ENCODE measurements at places on chromosomes 1 and 21.

GRCh38 chr1:227559499-227559898, 3.9 kb upstream of the ZNF678 start:
- no peak for DNase-seq

- no peak for DNase-seq
Observed at GRCh38 chr21:14523234-14523633, 22.9 kb downstream of the SAMSN1 start.

DNA sequence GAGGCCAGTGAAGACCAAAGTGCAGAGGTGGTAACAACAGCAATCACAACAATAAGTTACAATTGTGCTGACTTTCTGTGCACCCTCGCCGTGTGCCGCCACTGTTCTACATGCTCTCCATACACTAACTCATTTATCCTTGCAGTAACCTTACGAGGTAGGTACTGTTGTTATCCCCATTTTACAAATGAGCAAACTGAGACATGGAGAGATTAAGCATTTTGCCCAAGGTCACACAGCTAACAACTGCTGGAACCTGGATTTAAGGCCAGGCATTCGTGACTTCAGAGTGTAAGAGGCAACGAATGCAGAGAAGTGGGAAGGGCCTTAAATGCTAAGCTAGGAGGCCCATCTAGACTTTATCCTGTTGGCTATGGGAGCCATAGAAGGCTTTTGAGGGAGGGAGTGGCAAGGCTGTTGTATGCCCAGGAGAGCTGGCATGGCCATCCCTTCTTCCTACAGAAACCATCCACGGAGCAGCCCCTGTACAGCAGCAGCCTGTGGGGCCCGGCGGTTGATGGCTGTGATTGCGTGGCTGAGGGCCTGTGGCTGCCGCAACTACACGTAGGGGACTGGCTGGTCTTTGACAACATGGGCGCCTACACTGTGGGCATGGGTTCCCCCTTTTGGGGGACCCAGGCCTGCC, 36.6 kb downstream of the AZIN2 start:
- DNase-seq: no peak

DNA sequence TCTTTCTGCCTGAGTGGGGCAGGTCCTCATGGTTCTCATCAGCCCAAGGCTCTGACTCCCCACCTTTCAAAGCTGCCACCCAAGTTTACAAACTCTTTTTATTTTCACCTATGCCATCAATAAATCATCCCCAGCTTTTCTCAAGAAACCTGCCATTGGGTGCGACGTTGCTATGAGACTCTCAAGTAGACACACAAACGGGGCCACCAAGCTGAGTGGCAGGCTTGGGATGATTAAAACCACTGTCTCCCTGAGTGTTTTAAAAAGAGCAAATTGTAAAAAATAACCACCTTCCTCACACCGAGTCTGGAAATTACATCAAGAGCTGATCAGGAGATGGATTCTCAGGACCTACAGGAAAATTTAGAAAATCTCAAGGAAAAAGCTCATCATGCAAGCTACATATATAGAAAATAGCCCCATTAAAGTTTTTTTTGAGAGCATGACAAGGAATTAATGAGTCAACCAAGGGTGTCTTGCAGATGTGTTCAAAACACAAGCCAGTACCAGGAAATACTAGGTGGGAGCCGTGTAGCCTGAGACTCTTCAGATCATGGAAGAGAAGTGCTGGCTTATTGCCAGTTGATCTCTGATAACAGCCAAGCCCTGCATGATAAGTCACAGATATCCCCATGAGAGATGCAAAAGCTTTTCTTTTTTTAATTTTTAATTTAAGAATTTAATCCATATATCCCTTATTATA, 158.4 kb upstream of the BACE2 start:
- no peak for DNase-seq

- no peak for DNase-seq
Observed at GRCh38 chr1:43011020-43011419, 52.4 kb upstream of the SLC2A1 start.

GRCh38 chr1:222373216-222373615, 174.7 kb downstream of the HHIPL2 start:
- DNase-seq: no peak

- DNase-seq: no peak
Observed at GRCh38 chr1:93758842-93759515, 77.3 kb upstream of the BCAR3 start.

DNA sequence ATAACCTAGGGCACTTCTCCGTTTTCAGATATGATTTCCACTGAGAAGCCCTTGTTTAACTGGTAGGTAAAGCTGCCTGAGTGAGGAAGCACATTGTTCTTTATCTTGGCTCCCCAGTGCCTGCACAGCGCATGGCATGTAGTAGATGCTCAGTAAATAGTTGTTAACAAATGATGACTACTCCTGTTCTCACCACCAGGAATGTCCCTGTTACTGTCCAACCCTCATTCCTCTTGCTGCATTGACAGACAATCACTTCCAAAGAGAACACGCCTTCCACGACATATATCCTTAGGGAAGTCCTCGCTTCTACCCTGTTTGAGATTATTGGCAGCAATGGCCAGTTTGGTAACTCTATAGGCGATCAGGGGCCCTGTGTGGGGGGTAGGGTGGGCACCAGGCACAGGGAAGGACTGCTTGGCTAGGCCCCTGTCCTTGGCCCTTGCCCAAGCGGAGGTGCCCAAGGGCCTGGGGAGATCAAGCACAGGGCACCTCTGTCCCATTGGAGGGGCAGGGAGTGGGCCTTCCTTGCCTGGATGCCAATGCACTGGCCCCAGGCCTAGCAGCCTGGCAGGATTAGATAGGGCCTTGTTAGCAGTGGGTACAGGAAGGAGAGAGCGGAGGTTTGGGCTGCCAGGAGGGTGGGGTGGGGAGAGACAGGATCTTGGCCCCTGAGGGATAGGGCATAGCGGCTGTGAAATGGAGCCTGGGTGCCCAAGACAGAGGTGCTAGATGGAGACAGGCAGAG, 10.2 kb downstream of the NES start:
- DNase-seq: no peak

DNA sequence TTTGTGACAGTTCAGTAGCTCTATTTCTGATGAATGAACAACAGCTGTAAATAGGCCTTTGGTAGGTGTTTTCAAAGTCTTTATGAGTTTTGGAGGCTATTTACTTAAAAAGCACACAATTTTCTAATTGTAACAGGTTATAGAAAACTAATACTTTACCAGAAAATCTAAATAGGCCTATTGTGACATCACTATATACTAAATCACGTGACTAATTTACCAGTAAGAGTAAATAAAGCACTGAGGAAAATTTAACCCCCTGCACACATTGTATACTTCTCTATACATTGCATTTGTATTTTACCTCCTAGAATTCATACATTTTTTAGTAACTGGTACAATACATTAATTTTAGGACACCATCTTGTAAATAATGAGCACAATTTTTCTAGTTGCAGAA, 15.0 kb downstream of the KRTAP26-1 start:
- DNase-seq: no peak

- DNase-seq: no peak
Observed at GRCh38 chr1:147605591-147605990, 64.3 kb downstream of the BCL9 start.

DNA sequence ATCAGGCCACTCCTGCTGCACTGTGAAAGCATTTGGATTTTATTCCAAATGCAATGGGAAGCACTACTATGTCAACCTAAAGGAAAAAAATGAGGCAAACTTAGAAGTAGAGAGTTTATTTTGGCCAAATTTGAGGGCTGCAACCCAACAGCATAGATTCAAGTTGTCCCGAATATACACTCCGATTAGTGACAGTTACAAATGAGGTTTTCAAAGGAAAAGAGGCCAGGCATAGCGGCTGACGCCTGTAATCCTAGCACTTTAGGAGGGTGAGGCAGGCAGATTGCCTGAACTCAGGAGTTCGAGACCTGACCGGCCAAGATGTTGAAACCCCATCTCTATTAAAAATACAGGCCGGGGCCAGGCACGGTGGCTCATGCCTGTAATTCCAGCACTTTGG, 78.9 kb upstream of the PUM1 start:
- DNase-seq: no peak

GRCh38 chr1:43172527-43172972, 420 bp downstream of the CFAP57 start:
- peak; percentile 77 for DNase-seq

GRCh38 chr21:34557261-34557660, 45.3 kb upstream of the KCNE1 start:
- no peak for DNase-seq

DNA sequence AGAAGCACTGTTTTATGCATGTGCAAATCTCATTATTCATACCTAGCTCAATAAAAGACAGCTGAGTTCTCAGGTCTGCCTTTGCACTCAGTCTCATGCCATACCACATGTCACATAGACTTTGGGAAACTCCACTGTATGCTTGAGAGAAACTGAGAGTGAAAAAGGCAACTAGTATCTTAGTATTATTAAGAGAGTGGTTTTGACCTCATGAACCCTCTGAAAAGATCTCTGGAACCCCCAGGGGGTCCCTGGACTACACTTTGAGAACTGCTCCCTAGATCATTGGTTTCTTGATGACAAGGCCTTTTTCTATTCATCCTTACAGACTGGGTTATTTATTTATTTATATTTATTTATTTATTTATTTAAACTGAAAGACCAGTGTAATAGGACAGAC, 3.7 kb upstream of the RHEX start:
- no peak for DNase-seq

DNA sequence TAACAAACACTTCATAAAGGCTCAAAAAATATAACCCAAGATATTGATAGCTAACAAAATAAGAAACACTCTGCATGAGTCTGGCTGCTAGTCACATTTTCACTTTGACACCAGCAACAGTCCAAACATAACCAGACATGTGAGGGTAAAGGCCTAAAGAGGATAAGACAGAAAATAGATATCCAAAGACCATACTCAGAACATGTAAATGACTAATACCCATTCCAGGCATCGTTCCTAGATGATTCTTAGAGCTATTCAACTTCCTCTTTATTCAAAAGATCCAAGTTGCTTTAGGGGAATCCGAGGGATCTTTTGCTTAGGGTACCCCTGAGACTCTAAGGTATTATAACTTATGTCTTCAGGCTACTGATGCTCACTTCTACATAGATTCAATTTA, 5.1 kb downstream of the COL24A1 start:
- DNase-seq: no peak

Data from stimulated activated CD4-positive, alpha-beta T cell treated with anti-CD3 and anti-CD28 coated beads, Interleukin-15, amount 100 ng/mL, for 1 hour (primary cell).